ENCODE measurements at places on chromosomes 1 and 21.

DNA sequence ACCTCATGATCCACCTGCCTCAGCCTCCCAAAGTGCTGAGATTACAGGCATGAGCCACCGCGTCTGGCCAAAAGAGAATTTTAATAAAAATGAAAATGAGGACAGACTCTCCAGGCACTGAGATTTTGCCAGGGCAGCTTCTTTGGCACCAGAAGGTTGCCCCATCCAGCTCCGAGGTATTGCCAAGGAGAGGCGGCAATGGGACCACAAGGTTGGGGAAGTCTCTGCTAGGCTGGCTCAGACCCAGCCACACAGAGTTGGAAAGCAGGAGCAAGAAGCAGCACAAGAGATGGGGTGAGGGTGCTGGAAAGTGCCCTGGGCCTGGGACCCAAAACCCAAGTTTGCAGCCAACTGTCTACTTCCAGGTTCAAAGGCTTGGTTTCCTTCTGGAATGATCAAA, 200.9 kb downstream of the HHIPL2 start:
- DNase-seq: no peak

GRCh38 chr1:93549811-93550210, 101.9 kb downstream of the FNBP1L start:
- no peak for DNase-seq

GRCh38 chr1:12561121-12561520, 56.9 kb downstream of the DHRS3 start:
- no peak for DNase-seq

DNA sequence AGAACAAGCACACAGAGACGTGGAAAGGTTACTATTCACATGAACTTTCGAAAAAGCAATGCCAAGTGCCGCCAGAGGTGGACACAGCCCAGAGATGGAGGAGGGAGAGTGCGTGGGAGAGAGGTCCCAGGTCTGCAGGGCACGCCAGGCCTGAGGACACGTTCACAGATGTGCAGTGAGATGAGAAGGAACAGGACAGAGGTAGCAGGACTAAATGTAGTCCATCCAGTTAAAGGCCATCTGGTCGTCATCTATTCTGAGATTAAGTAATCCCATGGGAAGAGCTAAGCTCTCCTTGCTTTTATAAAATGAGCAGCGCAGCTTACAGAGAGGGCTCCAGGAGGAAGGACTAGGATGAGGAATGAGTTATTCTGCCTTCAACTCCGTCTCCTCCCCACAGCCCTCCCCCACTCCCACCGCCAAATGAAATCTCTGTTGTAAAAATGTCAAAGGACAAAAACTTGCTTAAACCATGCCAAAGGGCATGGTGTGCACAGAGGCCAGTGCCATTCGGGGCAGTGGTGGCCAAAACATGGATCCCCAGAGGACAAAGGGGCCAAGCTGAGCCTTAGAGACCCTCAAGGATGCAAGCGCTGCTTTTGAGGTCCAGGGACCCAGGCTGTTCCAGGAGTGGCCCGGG, 85.4 kb upstream of the SLC25A33 start:
- no peak for DNase-seq

GRCh38 chr1:214538496-214538895, 12.9 kb downstream of the PTPN14 start:
- DNase-seq: no peak

GRCh38 chr21:28731700-28732321, 260.9 kb downstream of the LTN1 start:
- DNase-seq: no peak

GRCh38 chr21:42513985-42514882, 582 bp downstream of the SLC37A1 start:
- peak; percentile 56 for DNase-seq
